ENCODE measurements at places on chromosomes 13 and 19.

- no peak for DNase-seq
These were observed 176.3 kb downstream of the GPC5 start for GRCh38 chr13:91574766-91575165.

DNA sequence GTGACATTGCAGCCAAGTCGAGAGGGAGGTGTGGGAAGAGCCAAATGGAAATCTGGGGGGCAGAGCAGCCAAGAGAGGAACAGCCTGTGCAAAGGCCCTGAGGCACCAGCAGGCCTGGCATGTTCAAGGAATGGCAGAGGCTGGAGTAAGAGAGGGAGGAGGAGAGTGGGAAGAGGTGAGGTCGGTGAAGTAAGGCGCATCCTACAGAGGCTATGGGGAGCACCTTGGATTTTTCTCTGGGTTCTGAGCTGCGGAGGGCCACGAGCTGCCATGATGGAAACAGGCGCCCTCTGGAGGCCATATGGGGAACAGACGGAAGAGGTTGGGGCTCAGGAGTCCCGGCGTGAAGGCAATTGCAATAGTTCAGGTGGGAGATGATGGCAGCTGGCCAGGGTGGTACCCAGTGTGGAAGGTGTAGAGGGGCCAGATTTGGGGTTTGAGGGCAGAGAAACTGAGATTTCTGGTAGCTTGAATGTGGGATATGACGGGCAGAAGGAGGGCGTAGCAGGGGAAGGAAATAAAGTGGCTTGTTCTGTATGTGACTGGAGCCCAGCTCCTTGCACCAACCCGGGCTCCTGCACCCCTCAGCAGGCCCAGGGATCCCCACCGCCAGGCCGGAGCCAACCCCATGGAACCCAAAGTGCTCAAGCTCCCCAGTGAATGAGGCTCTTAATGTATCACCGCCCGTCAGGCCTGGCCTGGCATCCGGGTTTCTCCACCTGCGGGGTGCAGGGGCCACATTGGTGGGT, 20.5 kb upstream of the STRN4 start:
- DNase-seq, result no peak

- DNase-seq, result no peak
These were observed 6.8 kb upstream of the ZNF561 start for GRCh38 chr19:9627856-9628255.

GRCh38 chr19:46821512-46822409, 28.9 kb downstream of the AP2S1 start:
- no peak for DNase-seq

DNA sequence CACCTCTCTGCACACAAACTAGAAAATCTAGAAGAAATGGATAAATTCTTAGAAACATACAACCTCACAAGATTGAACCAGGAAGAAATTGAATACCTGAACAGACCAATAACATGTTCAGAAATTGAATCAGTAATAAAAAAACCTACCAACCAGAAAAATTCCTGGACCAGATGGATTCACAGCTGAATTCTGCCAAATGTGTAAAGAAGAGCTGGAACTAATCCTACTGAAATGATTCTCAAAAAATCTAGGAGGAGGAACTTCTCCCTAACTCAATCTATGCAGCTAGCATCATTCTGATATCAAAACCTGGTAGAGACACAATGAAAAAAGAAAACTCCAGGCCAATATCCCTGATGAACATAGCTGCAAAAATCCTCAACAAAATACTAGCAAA, 166.7 kb downstream of the RGCC start:
- no peak for DNase-seq

DNA sequence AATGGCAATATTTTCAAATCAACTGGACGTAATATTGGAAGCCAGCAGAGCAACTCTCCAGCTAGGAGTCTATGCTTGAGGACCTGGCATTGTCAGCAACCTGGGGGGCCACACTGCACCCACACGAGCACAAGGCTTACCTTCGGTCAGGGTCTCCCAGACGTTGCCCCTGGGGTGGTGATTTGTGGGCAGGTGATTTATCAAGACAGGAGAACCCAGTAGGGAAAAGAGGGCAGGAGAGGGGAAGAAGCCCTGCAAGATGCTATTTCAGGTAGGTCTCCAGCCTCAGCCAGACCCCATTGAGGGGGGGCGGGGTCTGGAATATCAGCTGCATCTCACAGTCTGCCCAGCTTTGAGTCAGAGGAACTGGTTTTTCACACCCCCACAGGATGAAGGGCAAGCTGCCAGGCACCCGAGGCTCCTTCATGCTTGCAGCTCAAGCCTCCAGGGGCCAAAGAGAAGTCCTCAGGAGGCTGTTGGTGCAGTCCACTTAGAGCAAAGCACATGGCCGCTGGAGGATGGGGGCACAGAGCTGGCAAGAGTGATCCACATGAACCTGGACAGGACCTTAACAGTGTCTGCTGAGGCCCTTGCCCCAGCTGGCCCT, 80.9 kb upstream of the UQCRFS1 start:
- no peak for DNase-seq

GRCh38 chr19:48203222-48203793, 32.8 kb downstream of the ZSWIM9 start:
- DNase-seq, result no peak

DNA sequence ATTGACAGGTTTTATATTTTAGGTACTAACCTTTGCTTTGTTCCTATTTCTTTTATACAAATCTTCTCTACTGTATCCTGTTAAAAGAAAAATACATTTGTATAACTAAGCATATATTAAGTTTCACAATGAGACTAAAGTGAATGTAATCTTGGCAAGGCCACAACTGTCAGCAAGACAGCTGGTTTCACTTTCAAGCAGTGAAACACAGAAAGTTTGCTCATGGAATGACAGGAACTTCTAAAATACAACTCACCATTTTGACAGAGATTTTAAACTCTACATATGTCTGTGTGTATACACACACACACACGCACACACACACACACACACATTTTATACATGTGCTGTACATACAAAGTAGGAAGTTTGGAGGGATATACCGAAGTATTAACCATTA, 53.3 kb downstream of the PARP4 start:
- DNase-seq, result no peak

- peak; percentile 27 for DNase-seq
These were observed 869 bp downstream of the GFY start for GRCh38 chr19:49425922-49426592.

DNA sequence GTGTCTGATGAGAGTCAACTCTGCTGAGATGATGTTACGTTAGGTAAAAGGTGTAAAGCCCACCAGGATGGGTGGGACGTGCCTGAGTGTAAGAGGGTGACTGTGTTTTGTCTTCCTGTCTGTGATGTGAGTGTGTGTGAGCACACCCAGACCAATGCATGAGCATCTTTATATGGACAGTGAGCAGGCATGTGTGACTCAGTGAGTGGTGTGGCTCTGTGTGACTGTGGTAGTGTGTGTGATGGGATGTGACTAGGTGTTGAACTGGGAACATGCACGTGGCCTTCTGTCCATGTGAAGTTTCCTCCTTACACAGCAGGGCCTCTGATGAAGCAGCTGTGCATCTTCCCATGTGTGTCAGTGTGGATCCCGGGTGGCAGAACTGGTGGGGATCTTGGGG, 17.8 kb upstream of the LGALS16 start:
- DNase-seq, result no peak

DNA sequence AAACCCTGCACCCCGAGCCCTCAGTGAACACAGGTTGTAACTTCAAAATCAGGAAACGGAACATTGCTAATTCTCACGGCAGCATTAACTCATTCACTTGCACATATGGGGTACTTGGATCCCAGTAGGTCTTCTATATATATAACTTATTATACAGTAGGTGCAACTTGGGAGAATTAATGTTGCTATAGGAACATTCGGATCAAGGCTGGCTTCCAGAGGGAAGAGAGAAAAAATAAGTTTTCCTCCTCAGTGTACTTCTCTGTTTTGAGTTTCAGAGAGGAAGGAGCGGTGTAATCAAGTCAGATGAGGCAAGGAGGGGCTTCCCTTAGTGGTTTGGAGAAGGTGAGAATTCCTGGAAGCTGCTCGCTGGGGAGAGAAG, 90.9 kb upstream of the ZNF507 start:
- DNase-seq, result no peak

DNA sequence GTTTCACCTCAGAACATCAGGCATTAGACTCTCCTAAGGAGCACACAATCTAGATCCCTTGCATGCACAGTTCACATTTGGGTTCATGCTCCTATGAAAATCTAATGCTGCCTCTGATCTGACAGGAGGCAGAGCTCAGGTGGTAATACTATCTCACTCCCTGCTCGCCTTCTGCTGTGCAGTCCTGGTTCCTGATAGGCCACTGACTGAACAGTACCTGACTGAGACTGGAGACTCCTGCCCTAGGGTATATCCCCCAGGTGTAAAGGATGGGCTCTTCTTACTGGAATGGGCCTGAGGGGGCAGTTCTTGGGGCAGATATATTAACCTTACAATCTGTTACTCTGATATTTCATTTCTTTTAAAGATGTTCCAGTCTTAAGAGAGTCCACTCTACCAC, 6.3 kb downstream of the OBI1 start:
- DNase-seq, result no peak

GRCh38 chr13:113320226-113320875, 23.3 kb downstream of the LAMP1 start:
- DNase-seq, result no peak

GRCh38 chr19:2034729-2035589, 16.1 kb downstream of the MKNK2 start:
- DNase-seq, result no peak

- DNase-seq, result no peak
These were observed 1.7 kb downstream of the ZNF160 start for GRCh38 chr19:53101518-53101917.

GRCh38 chr19:19447536-19448237, 42.2 kb downstream of the GATAD2A start:
- no peak for DNase-seq

DNA sequence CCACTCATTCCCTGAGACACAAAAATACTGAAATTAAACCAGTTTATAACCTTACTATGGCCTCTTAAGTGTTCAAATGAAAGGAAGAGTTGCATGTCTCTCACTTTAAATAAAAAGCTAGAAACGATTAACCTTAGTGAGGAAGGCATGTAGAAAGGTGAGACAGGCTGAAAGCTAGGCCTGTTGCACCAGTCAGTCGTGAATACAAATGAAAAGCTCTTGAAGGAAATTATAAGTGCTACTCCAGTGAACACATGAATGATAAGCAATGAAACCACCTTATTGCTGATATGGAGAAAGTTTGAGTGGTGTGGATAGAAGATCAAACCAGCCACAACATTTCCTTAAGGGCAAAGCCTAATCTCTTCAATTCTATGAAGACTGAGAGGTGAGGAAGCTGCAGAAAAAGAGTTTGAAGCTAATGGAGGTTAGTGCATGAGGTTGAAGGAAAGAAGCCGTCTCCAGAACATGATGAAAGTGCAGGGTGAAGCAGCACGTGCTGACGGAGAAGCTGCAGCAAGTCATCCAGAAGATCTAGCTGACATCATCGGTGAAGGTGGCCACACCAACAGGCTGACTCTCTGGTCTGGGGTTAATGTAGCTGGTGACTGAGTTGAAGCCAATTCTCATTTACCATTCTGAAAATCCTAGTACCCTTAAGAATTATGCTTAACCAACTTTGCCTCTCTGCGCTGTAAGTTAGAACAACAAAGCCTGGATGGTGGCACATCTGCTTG, 94.5 kb upstream of the TEX29 start:
- DNase-seq, result no peak

GRCh38 chr13:80408270-80408669, 67.3 kb upstream of the SPRY2 start:
- no peak for DNase-seq

- DNase-seq, result no peak
These were observed 192.7 kb downstream of the LHFPL6 start for GRCh38 chr13:39410096-39410901.

GRCh38 chr13:107866032-107866940, 349.1 kb downstream of the LIG4 start:
- peak; percentile 64 for DNase-seq

DNA sequence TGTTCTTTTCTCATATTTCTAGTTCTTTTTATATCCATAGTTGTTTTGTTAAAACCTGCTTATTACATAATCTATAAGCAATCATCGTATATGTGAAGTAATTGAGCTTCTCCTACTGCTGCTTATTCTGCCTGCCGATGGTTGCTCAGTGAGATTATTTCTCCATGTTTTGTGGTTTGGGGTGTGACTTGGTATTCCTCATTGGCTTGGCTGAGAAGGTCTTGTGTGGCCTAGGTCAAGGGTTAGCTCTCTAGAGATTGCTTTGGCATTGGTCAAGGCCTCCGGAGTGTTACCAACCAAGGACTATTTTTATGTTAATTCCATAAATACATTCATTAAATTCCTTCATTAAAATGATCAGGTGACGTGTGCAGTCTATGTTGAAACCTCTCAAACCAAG, 302.8 kb downstream of the MYO16 start:
- no peak for DNase-seq

DNA sequence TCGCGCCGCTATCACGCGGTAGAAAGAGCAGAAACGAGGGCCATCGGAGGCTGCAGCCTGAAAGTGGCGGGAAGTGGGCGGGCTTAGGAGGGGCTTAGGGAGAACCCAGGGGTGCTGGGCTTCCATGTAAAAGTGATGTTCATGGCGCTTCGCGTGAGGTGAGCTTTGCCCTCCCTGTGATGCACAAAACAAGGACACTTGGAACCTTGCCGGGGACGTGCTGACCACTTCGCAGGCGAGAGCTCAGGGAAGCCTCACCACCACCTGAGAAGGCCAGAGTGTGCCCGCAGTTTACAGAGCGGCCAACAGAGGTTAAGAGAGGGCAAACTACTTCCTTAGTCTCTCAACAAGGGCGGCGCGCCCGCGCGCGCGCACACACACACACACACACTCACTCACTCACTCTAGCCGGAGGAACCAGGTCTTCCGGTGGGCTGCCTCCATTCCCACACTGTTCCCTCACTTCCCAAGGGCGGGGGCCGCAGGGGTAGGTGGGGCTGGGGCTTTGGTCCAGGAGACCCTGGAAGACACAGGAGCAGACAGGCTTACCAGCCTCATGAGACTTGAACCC, 651 bp downstream of the GAPDHS start:
- no peak for DNase-seq

- no peak for DNase-seq
These were observed 94.2 kb downstream of the FRY start for GRCh38 chr13:32125751-32126150.

DNA sequence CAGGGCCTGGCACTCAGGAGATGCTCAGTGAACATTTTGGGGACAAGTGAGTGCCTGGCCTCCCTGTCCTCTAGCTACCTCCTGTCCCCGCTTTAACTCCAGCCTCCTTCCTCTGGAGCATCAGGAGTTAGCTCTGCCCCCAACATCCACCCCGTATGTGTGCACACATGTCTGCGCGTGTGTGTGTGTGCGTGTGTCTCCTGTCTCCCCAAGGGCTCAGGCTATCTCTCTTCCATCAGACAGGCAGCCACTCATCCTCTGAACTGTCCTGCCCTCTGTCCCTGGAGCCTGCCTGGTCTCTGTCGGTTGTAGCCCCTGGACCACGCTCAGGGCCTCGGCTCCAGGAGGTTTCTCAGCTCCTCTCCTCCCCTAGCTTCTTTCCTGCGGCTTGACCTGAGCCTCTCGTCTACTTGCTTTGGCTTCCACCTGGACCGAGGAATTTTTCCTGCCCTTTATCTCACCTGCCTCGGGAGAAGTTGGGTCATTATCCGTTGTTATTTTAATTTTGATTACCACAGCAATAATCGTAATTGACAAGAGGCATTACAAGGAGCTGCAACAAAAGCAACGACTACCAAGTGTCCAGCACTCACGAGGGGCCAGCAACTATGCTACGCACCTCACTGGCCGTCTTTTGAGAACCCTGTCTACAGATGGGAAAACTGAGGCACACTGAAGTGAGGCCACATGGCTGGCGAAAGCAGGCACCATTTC, 32.0 kb upstream of the ASF1B start:
- DNase-seq, result no peak

GRCh38 chr13:45752510-45752909, 50.4 kb downstream of the CBY2 start:
- no peak for DNase-seq

GRCh38 chr19:58569943-58570670, 3.0 kb downstream of the MZF1 start:
- no peak for DNase-seq

Data from NCI-H345 (cell line).